ENCODE measurements at places on chromosomes 13 and 19.

- DNase-seq: peak; percentile 2
Observed at GRCh38 chr13:52158629-52159158, 703 bp downstream of the NEK3 start.

- no peak for DNase-seq
Observed at GRCh38 chr13:99221567-99222239, 21.0 kb downstream of the UBAC2 start.

GRCh38 chr19:35311901-35312665 is 16.9 kb upstream of the CD22 start:
- no peak for DNase-seq

- no peak for DNase-seq
Observed at GRCh38 chr19:7483720-7484201, 5.1 kb downstream of the PEX11G start.

GRCh38 chr13:47087841-47088240 is 191.0 kb upstream of the HTR2A start:
- DNase-seq: no peak

DNA sequence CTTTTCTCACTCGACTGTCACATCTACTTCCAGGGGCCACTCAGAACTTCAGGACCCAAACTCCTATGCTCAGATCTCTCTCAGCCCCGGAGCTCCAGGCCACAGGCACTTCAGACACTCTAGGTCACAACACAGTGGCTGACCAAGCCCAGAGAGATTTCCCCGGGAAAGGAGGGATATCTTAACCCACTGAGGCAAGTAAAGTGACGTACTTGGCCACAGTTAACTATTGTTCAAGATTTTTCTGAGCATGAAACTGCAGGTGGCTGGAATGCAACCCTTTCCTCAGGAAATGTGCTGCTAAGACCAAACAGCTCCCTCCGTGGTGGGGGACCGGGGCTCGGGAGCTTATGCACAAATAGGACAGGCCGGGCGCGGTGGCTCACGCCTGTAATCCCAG is 23.9 kb downstream of the OPA3 start:
- DNase-seq: no peak

- no peak for DNase-seq
Observed at GRCh38 chr19:35146746-35147459, 3.8 kb downstream of the FXYD7 start.

DNA sequence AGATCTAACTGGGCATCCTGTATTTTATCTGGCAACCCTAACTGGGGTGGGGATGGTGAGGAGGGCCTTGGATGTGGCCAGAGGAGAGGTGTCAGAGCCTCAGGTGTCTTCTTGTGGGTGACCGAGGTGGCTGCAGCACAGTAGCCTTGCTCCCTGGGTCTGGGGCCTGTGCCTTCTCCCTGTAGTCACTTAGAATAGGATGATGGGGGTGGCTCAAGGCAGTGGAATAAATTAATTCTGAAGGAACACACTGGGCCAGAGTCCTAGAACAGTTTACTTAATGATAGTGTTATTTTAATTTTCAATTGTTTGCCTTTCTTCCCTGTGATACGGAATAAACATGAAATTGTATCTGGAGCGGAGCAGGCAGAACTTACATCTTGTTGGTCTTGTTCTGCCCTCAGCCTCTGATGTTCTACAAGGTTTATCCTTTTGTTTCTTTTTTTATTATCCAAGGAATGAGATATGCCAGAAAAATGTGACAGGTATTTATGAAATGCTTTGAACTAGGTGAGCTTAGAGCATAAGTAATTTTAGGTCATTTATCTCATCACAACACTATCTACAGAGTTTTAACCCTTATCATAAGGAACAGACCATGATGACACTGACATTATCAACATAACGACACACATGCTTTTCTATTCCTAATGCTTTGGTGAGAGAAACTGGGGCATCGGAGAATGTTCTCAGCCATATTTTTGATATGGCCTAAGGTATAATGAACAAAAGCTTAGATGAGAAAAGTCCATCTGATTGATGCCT is 51.4 kb downstream of the LRCH1 start:
- DNase-seq: no peak

- no peak for DNase-seq
Observed at GRCh38 chr19:8017808-8018207, 12.4 kb upstream of the ELAVL1 start.

GRCh38 chr13:28173793-28174192 is 35.4 kb downstream of the PAN3 start:
- peak; percentile 29 for DNase-seq

DNA sequence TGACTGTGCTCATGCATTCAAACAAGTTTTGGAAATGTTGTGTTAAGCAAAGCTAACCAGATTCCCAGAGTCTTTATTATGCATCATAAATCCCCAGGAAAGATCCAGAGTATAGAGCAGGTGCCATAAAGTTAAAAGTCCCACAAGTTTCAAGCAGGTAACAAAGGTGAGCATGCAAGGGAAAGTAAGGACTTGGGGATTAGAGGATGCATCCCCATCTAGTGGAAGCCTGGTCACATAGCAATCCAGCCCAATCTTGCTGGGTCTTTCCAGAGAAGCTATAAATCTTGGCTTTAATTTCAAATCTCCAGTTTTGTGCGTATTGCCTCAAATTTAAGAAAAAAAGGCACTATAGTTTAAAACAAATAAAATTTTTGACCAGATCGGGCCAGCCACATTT is 72.7 kb downstream of the ZNF254 start:
- DNase-seq: no peak

DNA sequence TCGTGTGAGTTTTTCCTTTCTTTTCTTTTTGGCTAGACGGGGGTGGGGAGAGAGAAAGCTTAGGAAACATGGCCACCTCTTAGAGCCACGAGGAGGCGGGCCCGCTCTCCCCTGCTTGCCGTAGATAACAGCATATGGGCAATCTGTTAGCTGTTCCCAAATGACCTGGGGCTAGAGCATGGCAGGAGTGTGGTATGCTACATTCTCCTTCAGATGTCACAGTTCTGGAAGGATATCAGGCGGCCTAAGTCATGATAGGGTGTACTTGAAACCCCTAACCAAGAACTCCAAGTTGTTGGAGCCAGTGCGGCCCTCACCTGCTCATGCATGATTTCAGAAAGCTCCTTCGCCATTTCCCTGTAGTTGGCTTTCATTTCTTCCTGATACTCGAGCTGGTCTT is 44.3 kb upstream of the SLC15A1 start:
- no peak for DNase-seq

GRCh38 chr19:28831462-28831861 is 381.5 kb downstream of the UQCRFS1 start:
- no peak for DNase-seq

DNA sequence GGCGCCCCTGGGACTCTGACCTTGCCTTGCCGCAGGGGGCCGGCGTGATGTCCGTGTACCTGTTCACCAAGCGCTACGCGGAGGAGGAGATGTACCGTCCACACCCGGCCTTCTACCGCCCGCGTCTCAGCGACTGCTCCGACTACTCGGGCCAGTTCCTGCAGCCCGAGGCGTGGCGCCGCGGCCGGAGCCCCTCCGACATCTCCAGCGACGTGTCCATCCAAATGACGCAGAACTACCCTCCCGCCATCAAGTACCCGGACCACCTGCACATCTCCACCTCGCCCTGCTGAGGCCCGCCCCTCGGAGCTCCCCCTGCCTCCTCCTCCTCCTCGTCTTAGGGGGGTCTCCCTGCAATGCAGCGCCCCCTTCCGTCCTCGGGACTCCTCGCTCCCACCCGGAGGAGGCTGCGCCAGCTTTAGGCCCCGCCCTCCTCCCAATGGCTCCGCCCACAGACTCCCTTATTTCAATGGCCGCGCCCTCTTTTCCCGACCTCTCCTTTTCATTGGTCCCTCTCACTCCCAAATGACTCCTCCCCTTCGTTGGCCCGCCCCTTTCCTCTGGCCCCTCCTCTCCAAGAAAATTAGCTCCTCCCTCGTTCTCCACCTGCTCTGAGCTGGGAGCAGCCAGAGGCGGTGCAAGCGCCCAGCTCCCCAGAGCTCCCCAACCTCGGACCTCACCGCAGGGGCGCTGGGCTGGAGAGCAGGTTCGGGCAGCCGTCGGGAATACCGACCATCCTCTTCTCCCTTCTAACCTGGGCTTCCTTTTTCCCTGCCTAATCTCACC is 20.5 kb upstream of the CACNG8 start:
- no peak for DNase-seq

DNA sequence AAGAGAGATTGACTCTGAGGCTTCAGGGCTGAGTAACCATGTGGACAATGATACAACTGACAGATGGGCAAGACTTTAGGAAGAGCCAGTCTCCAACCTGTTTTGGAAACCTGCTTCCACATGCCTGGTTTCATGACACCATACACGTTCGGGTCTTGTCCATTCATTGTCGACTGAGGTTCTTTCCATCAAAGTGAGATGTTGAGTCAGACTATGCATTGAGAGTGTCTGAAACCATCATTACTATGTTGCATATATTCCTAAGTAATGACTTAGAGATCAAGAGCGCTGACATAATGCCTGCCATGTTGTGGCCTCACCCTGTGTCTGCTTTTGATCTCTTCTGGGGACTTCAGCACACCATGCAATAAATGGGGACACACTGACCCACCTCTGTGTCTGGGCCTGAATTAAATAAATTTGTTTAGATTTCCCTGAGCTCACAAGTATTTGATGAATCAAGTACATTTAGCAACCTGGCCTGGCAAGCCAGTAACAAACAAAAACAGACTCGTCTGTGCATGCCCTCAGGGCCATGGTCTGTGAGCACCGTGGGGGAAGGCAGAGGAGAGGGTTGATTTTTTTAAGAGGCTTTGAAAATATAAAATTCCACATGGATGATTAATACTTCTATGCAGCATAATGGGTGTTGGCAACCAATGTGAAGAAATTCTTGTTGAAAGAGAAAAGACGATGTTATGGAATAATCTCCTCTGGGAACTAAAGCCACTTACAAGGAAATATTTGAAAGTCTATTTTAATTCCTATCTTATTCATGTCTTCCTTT is 49.9 kb upstream of the UBAC2 start:
- DNase-seq: no peak

GRCh38 chr19:13037731-13038130 is 42.5 kb downstream of the NFIX start:
- DNase-seq: no peak

DNA sequence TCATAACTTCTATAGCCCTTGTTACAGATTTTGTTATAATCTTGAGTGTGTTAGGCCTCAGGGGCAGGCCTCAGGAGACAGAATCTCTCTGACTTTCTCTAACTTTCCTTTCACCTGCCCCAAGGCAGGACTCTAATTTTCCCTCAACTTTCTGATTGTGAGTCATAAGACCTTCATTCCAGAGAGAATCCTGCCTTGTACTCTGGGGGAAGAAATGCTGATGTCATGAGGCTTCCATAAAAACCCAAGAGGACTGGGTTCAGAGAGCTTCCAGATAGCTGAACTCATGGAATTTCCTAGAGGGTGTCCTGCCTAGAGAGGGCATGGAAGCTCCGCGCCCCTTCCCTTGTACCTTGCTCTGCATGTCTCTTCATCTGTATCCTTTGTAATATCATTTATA is 5.3 kb upstream of the KBTBD6 start:
- no peak for DNase-seq

- no peak for DNase-seq
Observed at GRCh38 chr13:27627380-27627779, 5.7 kb downstream of the POLR1D start.

DNA sequence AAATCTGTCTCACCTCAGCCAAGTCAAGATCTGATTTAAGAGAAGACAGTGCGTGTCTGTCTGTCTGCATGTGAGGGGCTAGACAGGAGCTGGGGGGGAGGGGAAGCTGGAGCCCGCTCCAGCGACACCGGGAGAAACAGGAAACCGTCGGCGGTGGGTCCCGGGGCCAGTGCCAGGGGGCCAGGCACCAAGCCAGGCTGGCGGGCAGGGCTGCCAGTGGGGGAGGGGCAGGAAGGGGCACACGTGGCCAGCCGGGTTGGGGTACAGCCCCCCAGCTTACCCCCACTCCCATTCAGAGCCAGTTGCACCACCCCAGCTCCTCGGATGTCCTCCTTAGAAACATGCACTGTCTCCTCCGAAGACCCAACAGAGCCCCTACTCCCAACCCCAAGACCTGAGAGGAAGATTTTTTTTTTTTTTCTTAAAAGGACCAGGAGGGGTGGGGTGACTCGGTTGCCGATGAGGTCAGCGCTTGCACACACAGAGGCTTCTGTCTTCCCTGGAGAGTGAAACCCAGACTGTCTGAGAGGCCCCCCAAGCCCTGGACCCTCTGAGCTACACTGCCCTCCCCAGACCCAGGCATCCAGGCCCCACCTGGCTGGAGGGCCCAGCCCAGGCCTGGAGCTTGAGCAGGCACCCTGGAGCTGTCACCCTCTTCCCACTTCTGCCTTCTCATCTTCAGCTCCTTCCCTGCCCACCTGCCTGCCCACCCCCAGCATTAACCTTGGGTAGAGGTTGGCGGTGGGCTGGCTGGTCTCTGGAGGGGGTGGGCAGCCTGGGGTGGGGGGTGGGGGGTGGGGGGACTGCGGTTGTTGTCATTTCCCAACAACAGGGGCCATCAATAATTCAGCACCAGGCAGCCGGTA is 4.0 kb downstream of the ERF start:
- no peak for DNase-seq

DNA sequence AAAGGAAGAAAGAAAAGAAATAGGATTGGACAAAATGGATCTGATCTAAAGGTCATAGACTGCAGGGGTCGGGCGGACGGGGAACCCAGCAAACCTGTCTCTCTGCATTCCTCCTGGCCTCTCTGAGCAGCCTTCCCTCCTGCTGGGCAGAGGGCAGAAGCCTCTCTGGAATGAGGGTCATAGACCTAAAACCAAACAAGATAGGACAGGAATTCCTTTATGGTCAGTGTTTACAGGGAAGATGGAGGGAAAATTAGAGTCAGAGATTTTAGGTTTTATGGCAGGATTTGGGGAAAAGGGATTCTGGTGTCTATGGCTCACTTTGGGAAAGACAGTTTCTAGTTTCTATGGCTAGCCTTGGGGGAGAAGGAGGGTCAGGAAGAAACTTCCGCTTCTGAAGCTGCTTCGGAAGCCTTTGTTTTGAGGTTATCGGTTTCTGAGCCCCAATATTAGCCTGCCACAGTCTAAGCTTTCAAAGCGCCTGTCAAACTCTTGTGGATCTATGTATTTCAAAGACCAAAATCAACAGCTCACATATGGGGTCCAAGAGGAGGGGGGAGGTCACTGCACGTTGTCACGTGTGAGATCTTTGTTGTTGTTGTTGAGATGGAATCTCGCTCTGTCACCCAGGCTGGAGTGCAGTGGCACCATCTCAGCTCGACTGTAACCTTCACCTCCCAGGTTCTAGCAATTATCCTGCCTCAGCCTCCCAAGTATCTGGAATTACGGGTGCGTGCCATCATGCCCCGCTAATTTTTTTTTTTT is 18.9 kb upstream of the DPRX start:
- no peak for DNase-seq

DNA sequence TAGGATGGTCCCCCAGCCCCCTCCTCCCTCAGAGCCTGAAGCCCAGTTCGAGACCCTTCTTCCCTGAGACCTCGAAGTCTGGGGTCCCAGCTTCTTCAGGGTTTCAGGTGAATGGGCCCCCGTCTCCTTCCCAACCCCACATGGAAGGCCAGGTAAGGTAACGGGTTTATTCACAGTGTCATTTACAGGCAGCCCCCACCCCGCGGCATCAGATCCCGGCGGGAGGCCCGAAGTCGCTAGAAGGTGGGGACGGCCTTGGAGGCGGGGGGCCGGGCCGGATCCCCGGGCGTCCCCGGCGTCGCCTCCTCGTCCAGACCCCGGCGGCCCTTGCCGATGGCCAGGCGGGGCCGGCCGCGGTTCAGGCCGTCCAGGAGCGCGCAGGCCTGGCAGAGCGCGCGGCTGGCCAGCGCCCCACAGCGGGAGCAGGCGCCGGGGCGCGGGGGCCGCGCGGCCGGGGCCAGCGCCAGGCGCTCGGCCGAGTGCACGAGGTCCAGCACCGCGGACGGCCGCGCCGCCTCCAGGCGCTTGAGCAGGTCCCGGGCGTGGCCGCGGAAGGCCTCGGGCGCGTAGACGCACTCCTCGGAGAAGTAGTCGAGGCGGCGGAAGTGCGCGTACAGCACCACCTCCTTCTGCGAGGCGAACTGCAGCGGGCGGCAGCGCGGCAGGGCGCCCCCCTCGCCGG is 9.7 kb downstream of the CTU1 start:
- DNase-seq: no peak

All from Calu3 (cell line).